ENCODE measurements at places on chromosomes 16 and 17.

- no peak for DNase-seq
These were observed 170.5 kb downstream of the TANC2 start for GRCh38 chr17:63136369-63137012.

GRCh38 chr17:50093807-50094206 lies 1.3 kb upstream of the PDK2 start:
- DNase-seq, result no peak

DNA sequence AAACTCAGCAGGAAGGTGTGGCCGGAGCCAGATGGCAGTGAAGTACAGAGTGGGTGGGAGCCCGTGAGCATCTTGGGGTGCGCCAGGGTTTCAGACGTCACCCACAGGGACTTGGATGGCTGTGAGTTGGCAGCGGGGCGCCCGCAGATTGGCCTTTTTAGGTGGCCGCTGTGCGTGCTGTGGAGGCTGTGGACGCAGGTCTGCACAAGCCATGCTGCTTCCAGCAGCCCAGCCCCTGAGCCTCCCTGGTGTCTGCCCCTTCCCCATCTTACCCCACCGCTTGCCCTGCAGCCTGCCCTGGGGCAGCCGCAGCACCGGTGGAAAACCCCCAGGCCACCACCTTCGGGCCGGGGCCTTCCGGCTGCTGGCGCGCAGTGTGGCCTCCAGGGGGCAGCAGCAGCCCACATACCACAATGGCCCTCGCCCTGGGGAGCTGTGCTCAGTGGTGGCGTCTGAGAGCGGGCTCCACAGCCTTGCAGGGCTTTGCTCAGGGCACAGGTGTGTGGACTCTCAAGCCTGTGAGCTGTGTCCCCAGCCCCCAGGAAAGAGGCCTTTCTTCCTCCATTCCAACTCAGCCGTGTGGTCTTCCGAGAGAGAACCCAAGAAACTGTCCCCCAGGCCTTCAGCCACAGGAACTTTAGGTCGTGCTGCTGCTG lies 11.8 kb downstream of the ENDOV start:
- peak; percentile 82 for DNase-seq

GRCh38 chr17:79262624-79263023 lies 188.0 kb downstream of the ENGASE start:
- no peak for DNase-seq

DNA sequence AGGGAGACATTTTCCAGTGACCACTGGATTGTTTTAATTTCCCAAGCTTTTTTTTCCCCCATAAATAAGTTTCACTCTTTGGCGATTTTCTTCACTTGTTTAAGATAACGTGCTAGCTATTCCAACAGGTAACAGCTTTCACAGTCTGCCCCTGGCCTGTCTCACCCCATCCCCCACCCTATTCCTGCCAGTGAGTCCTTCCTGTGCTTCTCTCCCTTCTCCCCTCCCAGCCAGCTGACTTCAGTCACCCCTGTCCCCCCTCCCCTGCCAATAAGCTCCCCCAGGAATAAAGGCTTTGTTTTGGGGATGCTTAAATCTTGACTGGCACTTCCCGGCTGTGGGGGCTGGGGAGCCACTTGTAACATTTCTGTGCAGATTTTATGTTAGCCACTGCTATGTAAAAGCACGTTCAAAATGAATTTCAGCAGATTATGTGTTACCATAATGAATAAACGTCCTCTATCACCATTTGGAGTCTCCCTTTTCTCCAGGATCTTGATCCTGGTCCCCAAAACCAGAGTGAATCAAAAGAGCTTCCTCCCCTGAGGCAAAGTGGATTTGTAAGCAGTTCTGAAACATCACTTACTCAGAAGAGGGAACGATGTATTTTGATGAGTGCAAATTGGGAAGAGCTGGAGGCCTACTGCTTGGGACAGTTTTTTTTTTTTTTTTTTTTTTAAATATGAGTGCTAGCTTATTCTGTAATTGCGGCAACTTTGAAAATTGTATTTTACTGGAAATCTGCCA lies 58.2 kb downstream of the IGF2BP1 start:
- no peak for DNase-seq

DNA sequence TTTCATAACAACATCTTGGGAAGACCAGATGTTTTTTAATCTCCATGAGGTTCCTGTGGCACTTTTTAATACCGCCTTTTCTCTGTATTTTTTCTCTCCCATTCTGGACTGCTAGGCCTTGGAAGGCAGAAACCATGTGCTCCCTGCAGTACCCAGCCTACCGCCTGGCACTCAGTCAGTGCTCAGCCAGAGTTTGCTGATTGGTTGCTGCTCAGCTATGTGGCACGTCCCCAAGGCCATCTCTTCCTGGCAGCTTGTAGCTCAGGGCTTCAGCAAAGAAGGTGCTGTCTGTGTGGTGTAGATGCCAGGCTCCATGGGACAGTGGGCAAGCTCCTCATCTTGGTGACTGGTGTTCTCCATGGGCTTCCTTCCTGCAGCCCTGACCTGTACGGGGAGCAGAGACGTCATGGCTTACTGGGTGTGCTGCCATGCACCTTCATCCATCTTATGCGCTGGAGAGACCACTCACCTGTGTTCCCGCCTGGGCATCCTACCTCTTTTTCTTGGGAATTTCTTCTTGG lies 86.7 kb downstream of the CLEC16A start:
- no peak for DNase-seq

DNA sequence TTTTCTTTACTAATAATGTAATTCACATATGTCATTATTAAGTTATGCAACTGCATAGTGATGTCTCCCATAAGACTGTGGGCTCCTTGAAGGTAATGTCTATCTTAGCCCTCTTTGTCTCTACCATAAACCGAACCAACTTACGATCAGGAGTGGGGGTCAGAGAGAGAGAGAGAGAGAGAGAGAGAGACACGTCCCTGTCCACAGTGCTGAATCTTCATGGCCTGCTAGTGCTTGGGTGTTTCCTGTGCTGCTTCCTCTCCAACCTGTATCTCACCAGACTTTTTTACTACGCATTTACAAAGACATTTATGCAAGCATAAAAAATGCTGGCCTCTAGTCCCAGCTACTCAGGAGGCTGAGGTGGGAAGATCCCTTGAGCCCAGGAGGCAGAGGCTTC lies 52.2 kb upstream of the HAPSTR1 start:
- no peak for DNase-seq

GRCh38 chr16:83940630-83941378 lies 12.2 kb upstream of the OSGIN1 start:
- no peak for DNase-seq

All from ovary (tissue), 10 donors.